Naive thymus-derived CD8-positive, alpha-beta T cell (primary cell): ENCODE measurements at places on chromosomes 4 and X. TPM values are rescaled to one million over a fixed set of nuclear protein-coding genes. Genes with fewer than 3 reads are reported as not detected.

DNA sequence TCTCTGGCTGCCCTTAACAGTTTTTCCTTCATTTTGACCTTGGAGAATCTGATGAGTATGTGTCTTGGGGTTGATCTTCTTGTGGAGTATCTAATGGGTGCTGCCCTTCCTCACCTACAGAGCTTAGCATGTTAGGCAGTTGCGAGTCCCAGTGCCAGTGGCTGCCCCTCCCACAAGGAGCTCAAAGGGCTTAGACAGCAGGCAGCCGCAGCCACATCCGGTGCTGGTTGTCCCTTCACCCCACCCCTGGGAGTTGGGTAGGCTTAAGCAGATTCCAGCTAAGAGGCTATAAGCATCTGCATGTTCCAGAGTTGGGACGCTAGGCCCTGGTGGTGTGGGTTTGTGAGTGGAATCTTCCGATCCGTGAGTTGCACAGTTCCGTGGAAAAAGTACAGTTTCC, 322.1 kb upstream of the ARX start:
- no peaks in the 10 kb centered on the region for H3K27me3 ChIP-seq
- no peaks in the 10 kb centered on the region for H3K4me1 ChIP-seq
- H3K27ac ChIP-seq, result no peak overlapping the region
- H3K4me3 ChIP-seq, result no peak overlapping the region
- H3K36me3 ChIP-seq, result no peaks in the 10 kb centered on the region

PNMA3 gene
- 0.23 TPM for polyA plus RNA-seq

DNA sequence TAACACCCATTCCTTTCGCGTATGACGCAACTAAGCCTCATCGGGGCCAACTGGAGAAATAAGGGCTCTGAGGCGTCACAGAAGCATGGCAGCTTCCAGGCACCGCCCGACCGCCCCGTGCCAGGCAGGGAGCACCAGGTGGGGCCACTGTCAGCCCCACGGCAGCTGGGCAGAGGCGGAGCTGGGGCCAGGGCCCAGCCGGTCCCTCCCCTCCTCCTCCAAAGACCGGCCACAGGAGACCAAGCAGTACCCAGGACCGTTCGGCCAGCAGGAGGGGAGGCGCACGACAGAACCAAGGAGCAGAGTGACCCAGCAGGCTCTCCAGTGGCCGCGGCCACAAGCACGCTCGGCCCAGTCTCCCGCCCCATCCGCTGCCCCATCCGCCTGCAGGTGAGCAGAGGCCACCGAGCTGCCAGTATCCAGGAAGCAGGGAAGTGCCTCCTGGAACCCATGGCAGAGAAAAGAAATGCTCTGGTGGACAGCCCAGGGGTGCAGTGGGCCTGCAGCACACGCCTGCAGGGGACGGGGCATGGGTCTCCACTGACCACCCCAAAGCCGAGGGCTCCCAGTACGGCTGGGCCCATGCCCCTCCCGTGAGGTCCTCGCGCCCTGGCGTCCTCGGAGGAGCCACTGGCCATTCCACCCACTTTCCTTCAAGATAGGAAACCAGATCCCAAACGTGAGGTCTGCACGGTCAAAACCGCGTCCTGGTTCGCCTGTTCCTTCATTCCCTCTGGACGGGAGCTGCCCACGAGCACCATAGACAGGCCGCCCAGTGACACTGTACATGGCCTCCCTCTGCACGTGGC, 9.6 kb downstream of the CTBP1 start:
- H3K27ac ChIP-seq, result no peak overlapping the region
- no peak for DNase-seq
- H3K27me3 ChIP-seq, result no peaks in the 10 kb centered on the region
- H3K4me3 ChIP-seq, result no peak overlapping the region
- peaks cover 36% of the 10 kb centered on the region for H3K4me1 ChIP-seq

WNK3 gene
- 0.25 TPM for polyA plus RNA-seq

CENPVL3 gene
- polyA plus RNA-seq, result not detected

DNA sequence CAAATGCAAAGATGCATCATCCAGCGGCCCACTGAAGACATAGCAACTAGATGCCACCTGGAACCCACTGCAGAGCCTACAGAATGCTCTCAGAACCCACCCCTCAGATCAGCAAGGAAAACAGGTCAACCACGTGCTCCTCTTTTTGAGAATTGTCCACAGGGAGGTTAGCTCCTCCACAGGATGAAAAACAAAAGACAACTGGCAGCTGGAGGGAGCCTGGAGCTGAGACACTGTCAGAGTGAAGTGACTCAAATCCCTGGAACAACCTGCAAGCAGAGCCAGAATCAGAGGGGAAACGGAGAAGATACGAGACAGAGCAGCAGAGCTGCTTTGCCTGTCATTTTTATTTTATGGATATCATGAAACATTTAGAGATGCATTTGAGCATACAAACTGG, 277.6 kb downstream of the GASK1B start:
- H3K36me3 ChIP-seq, result no peaks in the 10 kb centered on the region
- no peaks in the 10 kb centered on the region for H3K4me1 ChIP-seq
- H3K27ac ChIP-seq, result no peak overlapping the region
- DNase-seq, result no peak
- H3K27me3 ChIP-seq, result no peaks in the 10 kb centered on the region

DNA sequence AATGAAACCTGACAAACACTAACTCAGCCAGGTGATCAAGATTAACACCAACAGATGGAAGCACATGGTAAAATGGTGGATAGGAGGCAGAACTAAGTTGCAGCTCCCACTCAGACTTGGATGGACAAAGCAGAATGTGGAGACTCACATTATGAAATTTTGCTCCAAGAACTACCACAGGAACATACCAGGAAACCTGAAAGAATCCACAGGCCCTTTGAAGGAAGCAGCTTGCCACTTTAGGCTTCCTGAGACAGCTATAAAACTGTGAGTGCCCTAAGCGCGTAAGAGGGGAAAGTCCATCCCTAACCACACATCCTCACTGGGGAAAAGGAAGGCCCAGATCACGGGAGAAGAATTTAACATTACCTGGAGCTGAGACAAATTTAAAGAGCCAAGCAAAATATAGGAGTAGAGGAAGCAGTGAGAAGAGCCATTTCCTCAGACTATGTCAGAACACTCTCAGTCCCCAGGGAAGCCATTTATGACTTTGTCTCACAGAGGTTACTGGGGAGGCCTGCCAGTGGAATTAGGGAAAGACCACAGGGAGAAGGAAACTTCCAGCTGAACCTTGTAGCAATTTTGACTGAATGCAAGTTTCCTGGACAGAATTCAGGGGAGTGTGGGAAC, 224.5 kb downstream of the TEX13C start:
- H3K4me1 ChIP-seq, result no peaks in the 10 kb centered on the region
- peak overlapping the region; percentile 50 for H3K27ac ChIP-seq
- no peak overlapping the region for H3K4me3 ChIP-seq
- peaks cover 2% of the 10 kb centered on the region for H3K27me3 ChIP-seq
- no peak for DNase-seq
- no peaks in the 10 kb centered on the region for H3K36me3 ChIP-seq

NEUROG2 gene
- not detected for polyA plus RNA-seq

DNA sequence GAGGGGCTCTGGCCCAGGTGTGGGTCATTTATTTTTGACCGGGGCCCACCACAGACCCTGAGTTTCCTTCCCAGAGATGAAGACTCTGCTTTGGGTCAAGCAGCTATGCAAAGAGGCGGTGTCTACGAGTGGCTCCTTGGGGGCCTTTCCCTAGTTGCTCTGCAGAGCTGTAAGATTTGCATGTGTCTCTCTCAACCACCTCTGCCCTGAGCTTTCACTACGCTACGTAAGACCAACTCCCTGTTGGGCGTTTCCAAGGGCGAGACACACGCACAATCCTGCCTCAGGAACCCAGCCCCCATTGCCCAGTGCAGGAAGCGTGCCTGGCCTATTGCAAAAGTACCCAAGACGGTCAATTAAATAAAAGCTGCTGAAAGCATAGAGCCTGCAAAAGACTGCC, 10.0 kb upstream of the ANOS1 start:
- H3K4me3 ChIP-seq, result no peak overlapping the region
- no peak for DNase-seq
- H3K27me3 ChIP-seq, result peaks cover 1% of the 10 kb centered on the region
- H3K36me3 ChIP-seq, result no peaks in the 10 kb centered on the region
- no peaks in the 10 kb centered on the region for H3K4me1 ChIP-seq
- no peak overlapping the region for H3K27ac ChIP-seq

GRCh38 chr4:54707406-54707805, 49.6 kb downstream of the KIT start:
- H3K4me1 ChIP-seq, result peaks cover 3% of the 10 kb centered on the region
- DNase-seq, result no peak
- no peak overlapping the region for H3K4me3 ChIP-seq
- peaks cover 16% of the 10 kb centered on the region for H3K27me3 ChIP-seq
- no peak overlapping the region for H3K27ac ChIP-seq

GRCh38 chr4:19739101-19739651, 512.5 kb upstream of the SLIT2 start:
- no peak for DNase-seq
- H3K27ac ChIP-seq, result no peak overlapping the region
- no peaks in the 10 kb centered on the region for H3K27me3 ChIP-seq

PCYT1B gene
- polyA plus RNA-seq, result 0.02 TPM

- no peak overlapping the region for H3K4me3 ChIP-seq
- no peak overlapping the region for H3K27ac ChIP-seq
- peaks cover 17% of the 10 kb centered on the region for H3K4me1 ChIP-seq
- no peak for DNase-seq
Observed at GRCh38 chr4:108398836-108399235, 221.5 kb upstream of the RPL34 start.

DNA sequence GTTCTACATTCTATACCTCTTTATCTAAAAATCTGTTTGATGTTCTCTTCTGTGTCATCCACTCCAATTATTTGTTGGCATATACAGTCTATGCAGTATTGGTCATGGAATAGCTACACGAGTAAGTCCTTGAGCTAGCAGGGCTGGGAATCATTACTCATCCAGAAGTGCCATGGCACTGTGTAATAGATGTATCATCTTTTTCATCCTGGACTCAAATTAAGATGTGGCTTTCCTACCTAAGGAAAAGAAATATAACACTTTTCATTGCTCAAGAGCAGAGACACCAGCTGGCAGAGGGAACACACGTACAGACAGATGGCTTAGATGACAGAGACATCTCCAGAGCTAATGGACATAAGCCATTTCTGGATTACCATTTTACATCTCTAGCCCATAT, 159.8 kb downstream of the FAM13A start:
- H3K27me3 ChIP-seq, result peaks cover 7% of the 10 kb centered on the region
- H3K4me1 ChIP-seq, result no peaks in the 10 kb centered on the region
- no peak for DNase-seq
- no peak overlapping the region for H3K4me3 ChIP-seq
- no peak overlapping the region for H3K27ac ChIP-seq

TMEM47 gene
- polyA plus RNA-seq, result not detected

GRCh38 chrX:809081-809480, 178.5 kb downstream of the SHOX start:
- no peak overlapping the region for H3K27ac ChIP-seq
- no peak overlapping the region for H3K4me3 ChIP-seq
- H3K4me1 ChIP-seq, result no peaks in the 10 kb centered on the region
- peaks cover 16% of the 10 kb centered on the region for H3K27me3 ChIP-seq

PPA2 gene
- polyA plus RNA-seq, result 155 TPM

DNA sequence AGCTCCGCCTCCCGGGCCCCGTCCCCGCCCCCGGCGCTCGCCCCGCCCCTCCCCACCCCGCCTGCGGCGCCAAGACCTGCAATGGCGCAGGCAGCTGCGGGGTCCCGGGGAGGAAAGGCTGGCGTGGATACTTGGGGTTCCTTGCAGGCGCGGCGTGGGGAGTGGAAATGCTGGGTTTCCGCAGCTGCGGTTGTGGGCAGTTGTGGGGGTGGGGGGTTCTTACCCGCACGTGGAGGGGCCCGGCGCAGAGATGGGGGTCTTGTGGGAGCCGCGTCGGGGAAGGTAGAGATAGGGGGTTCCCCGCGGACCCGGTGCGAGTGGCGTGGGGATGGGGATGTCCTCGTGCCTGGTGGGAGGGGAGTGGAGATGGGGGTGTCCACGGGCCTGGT, 680 bp upstream of the ASMTL start:
- H3K27ac ChIP-seq, result peak overlapping the region; percentile 99
- H3K27me3 ChIP-seq, result no peaks in the 10 kb centered on the region
- H3K4me3 ChIP-seq, result peak overlapping the region; percentile 88
- peaks cover 37% of the 10 kb centered on the region for H3K4me1 ChIP-seq
- H3K36me3 ChIP-seq, result no peaks in the 10 kb centered on the region

DNA sequence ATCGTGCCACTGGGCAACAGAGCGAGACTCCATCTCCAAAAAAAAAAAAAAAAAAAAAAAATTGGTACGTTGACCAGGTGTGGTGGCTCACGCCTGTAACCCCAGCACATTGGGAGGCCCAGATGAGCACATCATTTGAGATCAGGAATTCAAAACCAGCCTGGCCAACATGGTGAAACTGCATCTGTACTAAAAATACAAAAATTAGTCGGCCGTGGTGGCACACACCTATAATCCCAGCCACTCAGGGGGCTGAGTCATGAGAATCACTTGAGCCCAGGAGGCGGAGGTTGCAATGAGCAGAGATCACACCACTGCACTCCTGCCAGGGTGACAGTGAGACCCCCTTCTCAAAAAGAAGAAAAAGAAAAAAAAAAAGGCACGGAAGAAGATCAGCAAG, 24.5 kb downstream of the RBMX start:
- H3K27ac ChIP-seq, result no peak overlapping the region
- H3K4me3 ChIP-seq, result no peak overlapping the region
- no peaks in the 10 kb centered on the region for H3K27me3 ChIP-seq

C4orf36 gene
- not detected for polyA plus RNA-seq

GRCh38 chr4:138086611-138087041, 155.5 kb downstream of the SLC7A11 start:
- H3K4me3 ChIP-seq, result no peak overlapping the region
- no peaks in the 10 kb centered on the region for H3K4me1 ChIP-seq
- H3K27me3 ChIP-seq, result peaks cover 3% of the 10 kb centered on the region
- H3K36me3 ChIP-seq, result no peaks in the 10 kb centered on the region

ETDA gene
- not detected for polyA plus RNA-seq

DNA sequence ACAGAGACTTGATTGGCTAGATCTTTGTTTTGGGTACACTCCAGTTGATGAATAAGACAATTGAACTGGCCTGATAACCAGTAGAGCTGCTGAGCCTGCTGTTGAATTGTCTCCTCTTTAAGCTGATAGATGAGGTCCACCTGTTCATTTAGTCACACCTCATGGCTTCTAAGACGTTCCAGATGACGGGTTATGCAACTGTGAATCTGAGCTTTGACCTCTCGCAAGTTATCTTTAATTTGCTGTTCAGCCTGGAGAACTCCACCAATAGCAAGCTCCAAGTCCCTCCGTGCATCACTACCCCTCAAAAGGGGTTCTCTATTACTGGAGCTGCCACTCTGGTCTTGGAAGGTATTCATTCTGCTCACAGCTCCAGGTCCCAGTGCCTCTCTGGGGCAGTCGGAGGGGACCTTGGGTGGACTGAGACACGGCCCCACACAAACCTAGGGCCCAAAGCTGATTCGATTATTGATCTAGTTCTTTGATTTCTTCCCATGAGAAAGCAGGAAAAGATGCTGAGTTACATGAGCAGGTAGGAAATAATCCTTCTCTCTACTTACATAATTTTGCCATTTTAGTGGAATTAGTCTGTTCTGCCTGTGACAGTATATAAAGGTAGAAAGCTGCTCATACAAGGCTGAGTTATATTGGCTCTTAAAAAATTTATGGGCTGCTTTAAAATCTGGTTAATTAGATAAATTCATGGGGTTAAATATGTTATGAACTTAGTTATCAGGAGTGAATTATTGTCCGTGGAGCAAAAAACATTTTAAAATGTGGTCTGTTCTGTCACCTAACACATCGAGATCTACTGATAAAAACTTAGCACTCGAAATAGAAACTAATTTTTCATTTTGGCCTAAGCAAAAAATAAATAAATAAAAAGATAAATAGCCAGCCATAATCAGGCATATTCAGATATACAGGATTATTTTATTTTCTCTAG, 6.8 kb downstream of the MMAA start:
- no peak for DNase-seq
- peaks cover 18% of the 10 kb centered on the region for H3K36me3 ChIP-seq
- H3K27ac ChIP-seq, result no peak overlapping the region
